CD4-positive, alpha-beta T cell treated with Interleukin-2 at 100 ng/mL for 4 hours (primary cell): ENCODE measurements at places on chromosomes 4 and X.
A peak's percentile ranks its signal among the peaks of the same experiment; 100 is the strongest.

DNA sequence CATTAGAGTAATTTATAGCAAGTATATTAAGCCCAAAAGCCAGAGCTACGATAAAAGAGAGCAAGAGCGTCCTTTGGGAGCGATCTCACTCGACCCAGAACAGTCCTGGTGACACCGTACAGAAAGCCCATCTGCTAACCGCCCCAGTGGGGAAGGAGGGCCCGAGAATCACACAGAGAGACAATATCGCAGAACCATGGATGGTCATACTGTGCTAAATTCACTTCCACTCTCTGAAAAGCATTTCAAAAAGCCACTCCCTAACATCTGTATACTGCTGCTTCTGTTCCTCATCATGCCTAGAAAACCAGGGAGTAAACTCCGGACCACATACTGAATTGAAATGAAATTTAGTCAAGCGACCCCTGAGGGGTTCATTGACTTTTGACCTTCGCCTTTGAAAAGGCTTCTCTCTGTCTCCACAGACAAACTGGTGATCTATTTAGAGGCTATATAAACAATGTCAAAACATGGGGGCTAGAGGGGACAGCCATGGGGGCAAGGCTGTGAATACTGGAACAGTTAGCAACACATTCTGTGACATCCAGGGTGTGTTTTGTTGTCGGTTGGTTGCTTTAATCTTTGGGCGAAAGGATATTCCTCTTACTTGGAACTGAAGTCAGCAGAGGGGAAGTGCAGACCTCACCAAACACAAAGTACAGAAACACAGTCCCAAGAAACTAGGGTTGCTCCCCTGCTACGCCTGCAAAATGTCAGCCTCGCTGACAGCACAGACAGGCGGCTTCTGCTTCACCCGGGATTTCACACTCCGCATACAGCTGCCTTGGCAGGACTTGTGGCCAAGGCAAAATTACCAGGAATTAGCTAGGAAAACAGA lies 129.0 kb upstream of the RASGEF1B start:
- DNase-seq: no peak

DNA sequence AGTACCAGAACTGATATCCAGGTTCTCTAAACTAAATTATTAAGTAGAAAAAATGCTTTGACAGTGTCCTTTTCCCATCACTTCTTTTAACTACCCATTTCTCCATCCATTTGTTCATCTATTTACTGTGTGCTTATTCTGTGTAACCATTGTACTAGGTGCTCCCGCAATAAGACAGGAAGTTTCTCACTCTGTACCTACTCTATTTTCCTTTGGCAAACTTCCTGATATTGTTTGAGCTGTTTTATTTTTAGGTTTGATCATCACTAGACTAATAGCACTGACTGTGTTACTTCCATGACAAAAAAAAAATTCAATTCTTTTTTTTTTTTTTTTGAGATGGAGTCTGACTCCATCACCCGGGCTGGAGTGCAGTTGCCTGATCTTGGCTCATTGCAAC lies 102.5 kb upstream of the CASK start:
- DNase-seq: no peak

- no peak for DNase-seq
These were observed 7.6 kb upstream of the USP53 start for GRCh38 chr4:119204916-119205315.

DNA sequence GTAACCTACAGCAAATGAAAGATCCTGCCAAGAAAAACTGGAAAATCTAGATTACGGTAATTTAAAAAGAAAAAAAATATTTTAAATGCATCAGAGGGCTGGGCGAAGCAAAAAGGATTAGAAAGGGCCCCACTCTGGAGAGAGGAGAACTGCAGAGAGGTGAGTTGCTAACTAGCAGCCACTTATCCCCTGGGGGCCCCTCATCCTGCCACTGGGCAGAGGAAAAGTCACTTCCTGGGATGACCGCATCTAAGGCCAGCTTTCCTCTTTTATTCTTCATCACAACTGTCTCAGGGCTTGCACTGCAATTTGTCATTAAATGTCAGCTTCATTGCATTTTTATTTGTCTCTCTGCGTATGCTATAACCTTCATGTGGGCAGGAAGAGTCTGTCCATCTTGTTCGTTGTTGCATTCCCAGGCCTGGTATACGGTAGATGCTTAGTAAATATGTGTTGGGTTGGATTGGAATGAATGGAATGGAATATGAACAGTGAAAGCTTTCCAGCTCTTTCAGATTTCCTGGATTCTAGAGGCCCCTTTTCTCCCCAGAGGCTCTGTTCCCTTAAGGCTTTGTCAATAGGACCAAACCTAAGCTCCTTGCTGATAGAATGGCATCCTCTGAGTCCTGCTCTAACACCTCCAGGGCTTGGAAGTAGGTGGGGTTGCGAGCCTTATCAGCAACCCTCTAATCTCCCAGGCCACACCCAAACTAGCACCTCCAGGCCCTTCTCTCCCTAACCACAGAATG lies 58.9 kb downstream of the TLR10 start:
- no peak for DNase-seq

DNA sequence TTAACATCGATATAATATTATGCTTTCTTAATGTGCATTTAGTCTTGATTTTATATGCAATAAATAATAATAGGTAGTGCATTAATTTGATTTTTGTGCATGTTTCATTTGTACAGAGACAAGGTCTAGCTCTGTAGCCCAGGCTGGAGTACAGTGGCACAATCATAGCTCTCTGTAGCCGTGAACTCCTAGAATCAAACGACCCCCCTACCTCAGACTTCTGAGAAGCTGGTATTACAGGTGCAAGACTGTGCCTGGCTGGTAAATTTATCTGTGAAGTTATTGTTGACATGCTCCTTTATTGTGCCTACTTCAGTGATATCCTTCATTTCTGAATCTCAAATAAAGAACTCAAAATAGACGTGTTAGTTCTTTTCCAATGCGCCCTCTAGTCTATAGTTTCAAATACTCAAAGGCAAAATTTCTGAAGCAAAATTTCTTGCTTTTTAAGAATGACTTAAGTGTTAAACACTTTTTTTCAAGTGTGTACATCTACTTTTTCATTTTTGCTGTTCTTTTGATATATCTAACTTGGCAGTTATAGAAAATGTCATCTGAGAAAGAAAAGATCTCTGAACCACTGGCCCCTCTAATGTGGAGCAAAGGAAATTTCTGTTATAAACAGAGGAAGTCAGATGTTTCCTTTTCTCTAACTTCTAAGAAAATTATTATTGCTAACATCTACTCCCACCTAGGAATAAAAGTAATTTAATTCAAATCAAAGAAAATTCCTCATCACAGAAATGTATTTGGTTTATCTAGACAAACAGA lies 28.3 kb upstream of the GUCY1A1 start:
- DNase-seq: no peak

GRCh38 chr4:4590546-4590945 lies 48.7 kb upstream of the STX18 start:
- DNase-seq: no peak

DNA sequence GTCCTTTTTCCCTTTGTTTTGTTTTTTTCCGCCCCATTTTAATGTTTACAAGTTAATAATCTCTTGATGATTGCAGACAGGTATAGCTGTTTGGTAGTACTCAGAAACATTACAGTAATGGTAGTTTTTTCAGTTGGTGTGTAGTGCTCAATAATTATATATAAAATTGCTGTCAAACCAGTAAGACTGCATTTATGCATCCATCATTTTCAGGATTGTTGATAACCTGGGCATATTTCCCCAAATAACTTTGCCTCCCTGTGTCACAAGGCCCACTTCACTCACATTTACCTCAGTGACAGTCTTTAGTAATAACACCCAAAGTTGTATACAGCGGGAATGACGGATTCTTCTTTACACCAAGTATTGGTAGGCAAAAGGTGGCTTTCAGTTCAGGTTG lies 16.1 kb downstream of the ARFIP1 start:
- DNase-seq: no peak

- DNase-seq: no peak
These were observed 5.2 kb downstream of the KCNE5 start for GRCh38 chrX:109619771-109620170.

- no peak for DNase-seq
These were observed 108.0 kb upstream of the TBL1X start for GRCh38 chrX:9356846-9357245.

DNA sequence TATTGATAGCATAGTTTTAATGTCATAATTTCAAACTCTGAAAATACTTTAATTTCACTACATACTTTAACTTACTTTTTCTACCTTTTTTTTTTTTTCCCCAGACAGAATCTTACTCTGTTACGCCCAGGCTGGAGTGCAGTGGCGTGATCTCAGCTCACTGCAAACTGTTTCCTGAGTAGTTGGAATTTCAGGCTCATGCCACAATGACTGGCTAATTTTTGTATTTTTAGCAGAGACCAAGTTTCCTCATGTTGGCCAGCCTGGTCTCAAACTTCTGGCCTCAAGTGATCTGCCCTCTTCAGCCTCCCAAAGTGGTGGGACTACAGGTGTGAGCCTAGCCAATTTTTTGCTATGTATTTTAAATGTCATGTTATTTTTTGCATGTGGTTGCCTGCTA lies 741.6 kb downstream of the TRAM1L1 start:
- no peak for DNase-seq

DNA sequence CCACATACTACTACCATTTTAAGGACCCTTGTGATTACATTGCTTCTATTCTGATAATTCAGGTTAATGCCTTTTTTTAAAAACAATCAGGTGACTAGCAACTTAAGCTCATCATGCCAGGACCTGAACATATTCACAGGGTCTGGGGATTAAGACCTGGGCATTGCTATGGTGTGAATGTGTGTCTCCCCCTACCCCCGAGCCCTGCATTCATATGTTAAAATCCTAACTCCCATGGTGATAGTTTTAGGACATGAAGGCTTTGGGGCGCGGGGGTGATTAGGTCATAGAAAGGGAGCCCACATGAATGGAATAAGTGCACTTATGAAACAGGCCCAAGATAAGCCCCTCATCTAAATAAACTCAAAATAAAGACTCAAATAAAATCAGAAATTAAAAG lies 734.4 kb upstream of the PABPC4L start:
- no peak for DNase-seq

GRCh38 chr4:1172971-1173757 lies 781 bp upstream of the SPON2 start:
- no peak for DNase-seq

- DNase-seq: no peak
These were observed 109.7 kb downstream of the SHROOM3 start for GRCh38 chr4:76544725-76545124.

GRCh38 chrX:106999002-106999975 lies 723 bp downstream of the MORC4 start:
- DNase-seq: peak; percentile 42

DNA sequence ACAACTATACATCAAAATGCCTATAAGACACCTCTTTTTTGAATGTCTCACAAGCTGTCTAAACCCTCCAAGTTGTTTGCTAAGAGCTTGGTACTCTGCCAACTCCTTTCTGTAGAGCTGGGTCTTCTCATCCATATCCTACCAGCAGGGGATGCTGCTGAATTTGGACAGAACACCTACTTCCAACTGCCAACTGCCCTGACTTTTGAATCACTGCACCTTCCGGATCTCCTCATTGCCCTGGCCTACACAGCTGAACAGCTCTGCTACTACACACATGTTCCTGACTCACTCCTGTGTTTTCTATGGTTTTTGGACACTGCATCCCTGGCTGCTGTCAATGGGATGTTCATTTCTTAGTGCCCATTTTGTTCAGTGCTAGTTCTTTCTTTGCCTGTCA lies 18.7 kb downstream of the FAM184B start:
- DNase-seq: no peak

DNA sequence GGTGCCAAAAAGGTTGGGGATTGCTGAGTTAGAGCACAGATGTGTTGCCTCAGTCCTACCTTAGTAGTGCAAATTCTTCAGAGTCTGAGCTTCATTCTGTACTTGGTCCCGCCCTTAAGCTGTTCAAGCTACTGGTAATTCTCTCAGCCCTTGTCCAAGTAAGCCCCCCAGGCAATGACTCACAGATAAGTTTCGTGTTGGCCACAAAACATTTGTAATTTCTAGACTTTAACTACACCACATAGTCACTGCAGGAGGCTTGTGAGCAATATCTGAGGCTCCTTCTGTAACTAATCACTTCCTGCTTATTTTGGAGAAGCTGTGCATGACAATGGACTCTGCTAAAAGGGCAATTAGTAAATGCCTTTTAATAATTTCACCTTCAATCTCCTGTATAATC lies 1420.5 kb downstream of the PCDH7 start:
- DNase-seq: no peak

DNA sequence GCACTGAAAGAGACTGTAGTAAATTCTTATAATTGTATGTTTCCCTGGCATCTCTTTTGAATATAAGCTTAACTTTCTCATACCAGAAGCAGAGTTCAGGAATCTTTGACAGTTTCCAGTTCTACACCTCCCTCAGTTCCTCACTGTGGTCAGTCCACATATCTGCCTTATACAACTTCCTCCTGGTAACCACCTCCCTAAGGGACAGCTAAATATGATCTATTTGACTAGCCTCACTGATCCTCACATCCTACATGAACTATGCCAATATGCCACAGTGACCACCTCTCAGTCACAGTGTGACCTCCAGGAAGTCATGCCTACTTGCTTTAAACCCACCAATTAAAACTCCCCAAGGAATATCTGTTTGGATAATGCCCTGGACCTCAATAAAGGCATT lies 51.6 kb upstream of the HDAC8 start:
- no peak for DNase-seq

- DNase-seq: no peak
These were observed 1601.5 kb upstream of the PCDH10 start for GRCh38 chr4:131547506-131547981.

DNA sequence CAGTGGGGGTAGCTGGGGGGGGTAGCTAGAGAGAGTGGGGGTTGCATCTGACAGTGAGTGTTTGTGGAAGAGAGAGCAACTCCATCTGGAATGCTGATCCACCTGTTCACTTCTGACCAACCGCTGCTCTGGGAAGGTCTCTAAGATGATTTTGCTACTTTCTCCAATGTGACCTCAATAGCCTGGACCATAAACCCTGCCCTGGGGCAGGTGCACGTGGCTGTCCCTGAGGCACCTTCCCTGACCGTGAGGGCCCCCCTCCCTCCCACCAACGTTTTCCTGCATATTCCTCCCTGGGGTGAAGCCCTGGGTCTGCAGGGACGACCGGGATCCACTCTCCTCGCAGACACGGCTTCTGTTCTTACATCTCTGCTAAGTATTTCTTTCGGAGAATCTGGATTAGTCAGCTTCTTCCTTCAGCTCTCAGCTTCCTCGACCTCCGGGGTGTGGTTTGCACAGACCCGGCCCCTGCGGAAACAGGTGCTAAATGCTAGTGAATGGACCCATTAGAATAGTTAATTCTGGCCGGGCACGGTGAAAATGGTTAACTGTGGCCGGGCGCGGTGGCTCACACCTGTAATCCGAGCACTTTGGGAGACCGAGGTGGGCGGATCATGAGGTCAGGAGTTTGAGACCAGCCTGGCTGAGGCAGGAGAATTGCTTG lies 21.4 kb upstream of the PLCXD1 start:
- peak; percentile 34 for DNase-seq

DNA sequence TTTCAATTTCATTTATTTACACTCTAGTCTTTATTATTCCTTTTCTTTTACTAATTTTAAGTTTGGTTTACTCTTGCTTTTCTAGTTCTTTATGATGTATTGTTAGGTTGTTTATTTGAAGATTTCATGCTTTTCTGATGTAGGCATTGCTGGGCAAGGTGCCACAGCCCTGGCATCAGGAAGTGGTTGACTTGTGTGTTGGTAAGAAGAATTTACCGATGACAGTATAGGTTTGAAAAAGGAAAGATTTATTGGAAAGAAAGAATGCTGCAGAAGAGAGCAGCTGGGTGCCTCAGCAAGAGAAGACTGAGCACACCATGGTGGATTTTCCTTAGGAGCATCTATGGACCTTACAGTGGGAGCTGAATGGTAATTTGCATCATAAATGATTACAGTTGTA lies 153.2 kb downstream of the KLF8 start:
- peak; percentile 38 for DNase-seq
